ENCODE measurements at places on chromosomes 5 and 9.

DNA sequence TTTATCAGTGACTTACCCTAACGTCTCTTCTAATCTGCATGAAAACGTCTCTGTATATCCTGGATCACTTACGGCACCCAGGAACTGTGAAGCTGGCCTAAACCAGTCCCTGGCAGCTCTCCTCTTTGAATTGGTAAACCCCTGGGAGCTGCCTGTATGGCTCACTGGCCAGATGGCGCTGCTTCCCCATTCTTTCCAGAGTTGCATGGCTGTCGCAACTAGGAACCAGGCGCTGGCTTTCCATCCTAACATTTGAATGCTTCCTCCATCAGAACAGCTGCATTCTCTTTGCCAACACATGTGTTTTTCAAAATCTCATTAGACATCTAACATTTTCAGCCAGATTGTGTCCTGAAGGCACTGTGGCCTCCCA lies 8.0 kb upstream of the PCA3 start:
- no peak for DNase-seq

DNA sequence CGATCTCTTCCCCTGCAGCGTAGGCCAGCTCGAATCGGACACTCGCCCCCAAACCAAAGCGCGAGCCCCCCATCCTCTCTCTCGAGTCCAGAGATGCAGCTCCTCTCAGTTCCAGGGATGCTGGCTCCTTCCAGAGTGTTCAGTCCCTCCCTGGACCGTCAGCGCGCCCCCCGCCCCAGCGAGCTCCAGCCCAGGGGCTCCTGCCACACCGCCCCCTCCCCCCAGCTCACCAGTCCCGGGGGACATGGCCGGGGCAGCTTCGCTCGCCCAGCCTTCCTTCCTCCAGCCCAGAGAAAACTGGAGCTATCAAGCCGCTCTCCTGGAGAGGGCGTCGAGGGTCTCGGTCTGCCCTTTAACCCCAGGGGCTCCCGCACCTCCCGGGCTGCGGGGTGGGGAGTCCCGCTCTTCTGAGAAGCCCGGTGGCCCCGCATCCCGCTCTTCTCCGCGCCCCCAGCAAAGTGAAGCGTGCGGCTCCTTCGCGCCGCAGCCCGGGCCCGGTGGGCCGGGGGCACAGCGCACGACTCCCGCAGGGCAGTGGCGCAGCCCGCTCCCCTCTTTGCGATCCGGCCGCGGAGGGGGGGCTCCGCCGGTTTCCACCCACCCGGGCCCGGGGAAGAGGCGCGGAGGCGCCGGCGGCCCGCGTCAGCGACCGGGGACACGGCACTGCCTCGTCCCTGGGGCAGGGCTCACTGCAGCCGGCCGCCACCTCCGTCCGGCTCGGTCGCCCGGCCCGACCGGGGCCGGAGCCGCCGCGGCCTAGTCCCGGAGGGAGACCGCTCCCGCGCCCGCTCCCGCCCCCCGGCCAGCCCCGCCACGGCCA lies 587 bp downstream of the MIER3 start:
- peak; percentile 2 for DNase-seq

DNA sequence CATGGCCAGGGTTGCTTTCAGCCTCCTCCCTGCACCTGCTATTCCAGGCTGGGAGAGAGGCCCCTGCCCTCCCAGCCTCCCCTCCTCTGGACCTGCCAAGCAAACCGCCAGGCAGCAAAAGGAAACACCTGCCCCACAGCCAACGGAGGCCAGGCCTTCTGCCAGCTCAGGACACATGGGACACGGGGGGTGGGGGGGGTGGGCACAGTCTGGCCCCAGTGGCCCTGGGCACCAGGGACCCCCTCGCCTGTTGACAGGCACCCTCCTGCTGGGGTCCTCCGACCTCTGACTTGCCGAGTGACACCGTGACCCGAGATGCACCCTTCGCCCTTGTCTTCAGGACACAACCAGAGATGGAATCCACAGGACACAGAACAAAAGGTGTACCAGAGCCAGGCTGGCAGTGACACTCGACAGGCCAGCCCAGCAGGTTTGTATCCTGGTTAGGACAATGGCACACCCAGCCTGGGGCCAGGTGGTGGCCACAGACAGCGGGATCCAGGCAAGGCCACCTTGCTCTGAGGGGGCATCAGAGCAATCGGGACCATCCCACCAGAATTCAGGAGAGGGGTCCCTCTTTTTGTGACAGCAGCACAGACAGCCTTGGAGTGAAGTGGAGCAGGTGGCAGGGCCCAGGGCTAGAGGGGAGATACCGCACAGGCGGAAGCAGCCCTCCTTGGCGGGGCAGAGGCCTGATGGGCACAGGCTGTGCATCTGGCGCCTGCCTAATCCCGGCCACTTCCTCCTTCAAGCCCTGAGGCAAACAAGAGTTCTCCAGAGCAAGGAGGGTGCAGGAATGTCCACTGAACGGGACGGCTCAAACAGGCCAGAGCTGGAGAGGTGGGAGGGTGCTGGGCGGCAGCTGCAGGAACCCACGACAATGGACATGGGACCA lies 1.3 kb upstream of the TMEM210 start:
- no peak for DNase-seq

DNA sequence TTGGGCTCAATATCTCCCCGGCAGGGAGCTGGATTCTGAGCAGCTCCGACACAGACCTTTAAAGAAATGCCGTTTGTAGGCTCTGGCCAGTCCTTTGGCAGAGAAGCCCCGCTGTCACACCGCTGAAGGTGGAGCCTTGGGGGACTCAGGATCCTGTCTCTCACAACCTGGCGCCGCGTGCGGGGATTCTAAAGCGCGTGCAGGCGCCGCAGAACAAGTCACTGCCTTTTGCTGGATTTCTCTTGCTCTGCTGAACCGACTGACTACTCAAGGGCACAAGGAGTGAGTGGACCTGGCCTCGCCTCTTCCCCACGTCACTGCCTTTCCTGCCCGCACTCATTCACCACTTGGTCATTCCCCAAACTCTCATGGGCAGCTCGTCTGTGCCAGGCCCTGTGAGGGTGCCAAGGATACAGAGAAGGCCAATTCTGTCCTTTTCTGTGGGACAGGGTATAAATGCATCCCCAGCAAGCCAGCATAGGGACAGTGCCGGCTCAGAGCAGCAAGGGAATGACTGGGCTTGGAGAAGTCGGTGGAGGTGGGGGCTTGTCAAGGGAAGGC lies 69.3 kb downstream of the CRB2 start:
- DNase-seq, result no peak

DNA sequence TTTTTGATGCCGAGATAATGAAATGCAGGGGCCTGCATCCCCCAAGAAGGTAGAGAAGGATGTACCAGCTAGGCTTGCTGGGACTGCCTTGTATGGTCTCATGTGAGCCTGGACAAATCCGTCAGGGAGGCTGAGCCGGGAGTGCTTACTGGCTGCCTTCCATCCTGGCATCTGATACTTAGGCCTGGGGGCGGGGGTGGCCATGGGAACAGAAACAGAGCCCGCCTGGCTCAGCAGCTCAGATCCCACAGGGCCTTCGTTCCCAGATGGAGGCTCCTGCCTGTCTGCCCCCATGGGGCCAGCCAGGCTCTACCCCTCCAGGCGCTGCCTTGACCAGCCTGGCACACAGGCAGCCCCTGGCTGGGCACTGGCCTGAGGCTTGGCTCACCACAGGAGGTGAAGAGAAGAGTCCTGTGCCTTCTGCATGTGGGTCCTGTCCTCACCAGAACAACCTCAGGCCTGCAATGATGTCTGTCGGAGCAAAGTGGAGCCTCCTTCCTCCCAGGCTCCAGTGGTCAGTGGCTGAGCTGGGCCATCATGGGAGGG lies 10.5 kb upstream of the SPATA31E1 start:
- no peak for DNase-seq

GRCh38 chr9:17597977-17598376 lies 19.1 kb downstream of the SH3GL2 start:
- DNase-seq, result no peak

All from stimulated activated CD4-positive, alpha-beta T cell treated with anti-CD3 and anti-CD28 coated beads, TNF-alpha, amount 100 ng/mL, for 4 hours (primary cell).